ENCODE measurements at places on chromosomes 1 and 21.

DNA sequence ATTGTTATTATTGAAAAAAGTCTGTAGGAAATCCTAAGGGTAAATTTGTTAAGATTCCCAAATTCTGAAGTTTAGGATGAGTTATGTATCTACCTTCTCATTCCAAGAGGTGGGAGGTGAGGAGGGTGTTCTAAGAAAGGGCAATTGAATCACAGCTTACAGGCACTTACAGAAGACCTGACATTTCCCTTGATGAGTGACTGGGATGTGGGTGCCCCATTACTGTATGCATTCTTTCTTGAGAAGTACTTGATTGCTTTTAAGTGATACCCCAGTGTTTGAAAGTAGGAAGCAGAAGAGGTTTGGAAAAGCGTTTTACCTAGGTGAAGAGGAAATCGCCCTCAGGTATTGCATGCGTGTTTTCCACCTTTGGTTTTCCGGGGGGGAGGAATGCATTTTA, 87.0 kb upstream of the ADAR start:
- no peak for DNase-seq

DNA sequence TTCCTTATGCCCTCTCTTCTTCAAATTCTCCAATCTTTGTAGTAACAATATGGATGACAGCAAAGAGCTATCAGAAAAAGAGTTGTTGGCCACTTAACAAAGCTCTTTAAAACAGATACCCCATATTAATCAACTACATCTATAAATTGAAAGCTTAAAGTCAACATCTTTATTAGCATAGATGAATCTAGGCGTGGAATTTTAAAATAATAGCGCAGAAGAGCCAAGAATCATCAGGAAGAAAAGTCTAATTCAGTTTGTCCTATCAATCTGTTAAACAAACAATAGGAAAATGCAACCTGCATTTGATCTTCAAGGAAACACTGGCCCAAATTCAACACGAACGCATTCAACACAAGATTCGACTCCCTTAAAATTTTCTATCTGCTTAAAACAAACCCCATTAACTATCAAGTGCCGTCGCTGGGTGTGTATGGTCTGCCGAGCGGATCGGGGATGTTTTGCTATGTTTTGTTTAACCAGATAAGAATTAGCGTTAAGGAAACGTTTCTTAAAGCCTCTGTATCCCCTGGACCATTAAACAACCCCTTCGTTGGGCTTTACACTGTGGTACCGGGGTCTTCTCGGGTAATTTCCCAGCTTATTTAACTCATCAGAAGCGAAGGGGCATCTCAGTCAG, 1.0 kb downstream of the LYST start:
- no peak for DNase-seq

DNA sequence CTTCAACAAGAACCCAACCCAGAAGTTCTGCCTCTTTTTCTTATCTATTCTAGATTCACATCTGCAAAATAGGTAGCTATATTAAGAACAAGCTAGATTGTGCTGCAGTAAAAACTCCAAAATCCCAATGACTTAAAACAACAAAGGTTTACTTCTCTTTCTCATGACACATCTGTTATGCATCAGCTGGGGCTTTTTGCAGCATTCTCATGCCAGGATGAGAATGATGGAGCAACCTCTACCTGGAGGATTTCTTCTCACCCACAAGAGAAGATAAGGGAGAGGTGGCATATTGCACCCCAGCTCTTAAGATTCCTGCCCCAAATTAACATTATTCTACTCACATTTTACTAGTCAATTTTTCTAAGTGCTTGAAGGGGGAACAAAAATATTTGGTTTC, 152.3 kb upstream of the SPAG17 start:
- no peak for DNase-seq

GRCh38 chr1:156074661-156075060, 7.6 kb downstream of the MEX3A start:
- no peak for DNase-seq

- no peak for DNase-seq
Measured at GRCh38 chr21:37849506-37850102, 66.7 kb downstream of the KCNJ6 start.

DNA sequence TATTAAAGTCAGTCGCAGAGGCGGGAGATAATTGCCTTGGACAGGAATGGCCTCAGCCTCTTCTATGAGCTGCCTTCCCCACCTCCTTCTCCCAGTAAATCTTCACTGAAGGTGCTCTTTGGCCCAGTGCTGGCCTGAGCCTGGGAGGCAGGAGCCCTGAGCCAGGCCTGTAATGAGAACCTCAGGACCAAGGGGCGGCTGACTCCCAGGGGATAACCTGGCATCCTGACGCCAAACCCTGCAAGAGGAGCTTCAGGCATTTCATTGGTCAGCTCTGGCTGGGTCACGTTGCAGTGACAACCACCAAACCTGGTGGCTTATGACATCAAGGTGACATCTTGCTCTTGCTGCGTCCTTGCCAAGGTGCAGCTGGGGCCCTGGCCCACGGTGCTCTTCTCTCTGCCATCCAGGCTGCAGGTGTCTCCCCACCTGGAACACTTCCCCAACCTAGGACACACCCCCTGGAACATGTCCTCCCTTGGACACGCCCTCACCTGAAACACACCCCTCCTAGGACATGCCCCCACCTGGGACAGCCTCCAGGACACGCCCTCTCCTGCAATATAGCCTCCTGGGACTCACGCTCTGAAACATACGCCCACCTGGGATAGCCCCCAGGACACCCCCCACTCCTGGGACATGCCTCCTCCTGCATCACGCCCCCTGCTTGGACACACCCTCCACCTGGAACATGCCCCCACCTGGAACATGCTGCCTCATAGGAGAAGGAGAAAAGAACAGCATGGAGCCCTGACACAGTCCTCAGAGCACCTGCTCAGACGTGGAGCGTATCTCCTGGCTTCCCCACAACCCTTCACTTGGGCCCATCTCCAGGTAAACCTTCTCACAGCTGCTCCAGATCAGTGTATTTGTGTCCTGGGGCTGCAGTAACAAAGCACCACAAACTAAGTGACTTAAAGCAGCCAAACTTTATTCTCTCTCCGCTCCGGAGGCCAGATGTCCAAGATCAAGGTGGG, 333.6 kb downstream of the NPHP4 start:
- DNase-seq = no peak

- no peak for DNase-seq
Measured at GRCh38 chr21:16427587-16428087, 697.9 kb downstream of the USP25 start.

DNA sequence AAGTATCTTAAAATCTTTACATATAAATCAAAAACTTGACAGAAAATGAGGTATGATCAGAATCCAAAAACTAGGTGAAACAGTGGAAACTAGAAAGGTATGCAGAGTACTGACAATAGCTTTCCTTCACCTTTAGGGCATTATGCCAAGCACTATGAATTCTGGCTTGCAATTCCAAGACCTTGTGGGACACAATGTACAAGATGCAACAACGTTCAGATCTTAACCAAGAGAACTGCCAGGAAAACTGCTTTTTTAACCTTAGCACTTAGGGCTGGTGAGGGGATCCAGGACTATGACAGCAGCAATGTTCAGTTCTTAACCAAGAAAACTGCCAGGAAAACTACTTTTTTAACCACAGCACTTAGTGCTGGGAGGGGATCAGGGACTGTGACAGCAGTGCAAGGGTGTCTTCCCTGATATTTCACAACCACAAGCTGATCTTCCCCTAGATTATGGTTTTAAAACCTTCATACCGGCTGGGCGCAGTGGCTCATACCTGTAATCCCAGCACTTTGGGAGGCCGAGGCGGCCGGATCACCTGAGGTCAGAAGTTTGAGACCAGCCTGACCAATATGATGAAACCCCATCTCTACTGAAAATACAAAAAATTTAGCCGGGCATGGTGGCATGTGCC, 22.3 kb downstream of the FOXJ3 start:
- no peak for DNase-seq

DNA sequence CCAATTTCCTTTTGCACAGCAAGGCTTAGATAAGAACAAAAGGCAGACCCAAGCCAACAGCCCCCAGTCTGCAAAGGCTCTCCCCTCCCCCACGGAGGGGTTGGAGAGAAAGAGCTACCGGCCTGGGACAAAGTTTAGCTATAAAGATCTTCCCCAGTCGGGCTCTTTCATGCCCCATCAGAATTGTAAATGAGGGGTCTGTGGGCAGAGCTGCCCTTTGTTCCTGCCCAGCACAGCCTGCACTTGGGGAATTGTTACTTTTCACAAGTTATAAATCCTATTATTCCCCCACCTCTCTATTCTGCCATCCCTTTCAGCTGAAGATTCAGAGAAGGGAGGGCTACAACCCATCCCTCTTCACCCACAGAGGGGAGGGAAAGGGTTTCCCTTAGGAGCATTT, 3.5 kb downstream of the MYCL start:
- peak; percentile 25 for DNase-seq

- no peak for DNase-seq
Measured at GRCh38 chr1:207277241-207277640, 44.2 kb upstream of the CD55 start.

GRCh38 chr1:91124290-91124985, 102.6 kb upstream of the ZNF644 start:
- DNase-seq = no peak

- DNase-seq = peak; percentile 41
Measured at GRCh38 chr1:205449750-205450443, 5.9 kb downstream of the BLACAT1 start.

- DNase-seq = no peak
Measured at GRCh38 chr1:5311147-5311546, 656.7 kb downstream of the AJAP1 start.

GRCh38 chr1:83077411-83077810, 921.5 kb downstream of the TTLL7 start:
- no peak for DNase-seq

- DNase-seq = no peak
Measured at GRCh38 chr1:20318971-20319370, 28.3 kb downstream of the VWA5B1 start.

GRCh38 chr1:246580497-246581370, 14.5 kb downstream of the CNST start:
- DNase-seq = peak; percentile 43

GRCh38 chr1:233482388-233482787, 131.5 kb upstream of the KCNK1 start:
- no peak for DNase-seq

GRCh38 chr1:3033040-3033789, 11.9 kb downstream of the ACTRT2 start:
- no peak for DNase-seq

DNA sequence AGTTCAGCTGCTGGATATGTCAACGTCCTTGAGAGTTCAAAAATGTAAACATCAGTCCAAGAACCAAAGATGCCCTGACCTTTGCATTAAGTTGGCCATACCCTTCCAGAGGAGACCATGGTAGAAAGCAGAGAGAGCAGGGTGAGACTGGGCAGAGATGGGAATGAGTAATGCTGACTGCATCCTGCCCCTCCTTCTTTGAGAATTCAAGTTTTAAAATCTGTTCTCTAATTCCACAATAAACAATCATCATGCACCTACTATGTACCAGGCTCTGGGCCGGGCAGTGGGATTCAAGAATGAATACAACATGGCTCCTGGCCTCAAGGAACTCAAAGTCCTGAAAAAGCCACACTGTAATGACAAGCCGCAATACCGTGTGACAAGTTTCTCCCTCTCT, 3.9 kb upstream of the HAO2 start:
- DNase-seq = no peak

GRCh38 chr1:116262995-116263385, 110.1 kb upstream of the ATP1A1 start:
- no peak for DNase-seq

Data from OCI-M1 (cell line).